NCI-H226 (cell line): ENCODE measurements at places on chromosomes 2 and 18.

DNA sequence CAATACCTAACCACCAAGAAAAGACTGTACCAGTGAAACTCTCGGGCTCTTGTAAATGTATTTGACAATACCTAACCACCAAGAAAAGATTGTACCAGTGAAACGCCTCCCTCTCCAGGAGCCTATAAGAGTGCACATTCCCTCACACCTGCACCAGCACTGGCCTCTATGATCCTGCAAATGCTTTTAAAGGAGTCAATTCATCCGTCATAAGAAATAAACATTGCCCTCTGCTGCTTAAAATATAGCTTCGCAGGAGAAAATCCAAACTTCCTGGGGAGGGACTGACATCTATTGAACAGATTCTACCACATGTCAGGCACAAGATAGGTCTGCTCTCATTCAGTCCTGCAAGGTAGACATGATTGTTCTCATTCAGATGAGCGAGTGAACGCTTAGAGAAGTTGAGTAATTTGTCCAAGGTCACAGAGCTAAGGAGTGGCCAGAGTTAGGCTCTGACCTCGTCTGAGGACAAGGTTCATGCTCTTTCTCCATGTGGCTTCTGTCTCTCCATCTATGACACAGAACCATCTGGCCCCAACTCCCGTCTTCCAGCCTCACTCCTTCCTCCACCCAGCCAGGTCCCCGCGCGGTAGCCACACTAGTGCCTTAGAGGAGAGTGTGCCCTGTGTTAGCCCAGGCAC lies 38.7 kb downstream of the MCFD2 start:
- peak; percentile 81 for DNase-seq

- no peak for DNase-seq
Measured at GRCh38 chr2:230492107-230492506, 76.1 kb downstream of the SP100 start.

- DNase-seq = no peak
Measured at GRCh38 chr18:13136056-13136903, 82.3 kb upstream of the LDLRAD4 start.

DNA sequence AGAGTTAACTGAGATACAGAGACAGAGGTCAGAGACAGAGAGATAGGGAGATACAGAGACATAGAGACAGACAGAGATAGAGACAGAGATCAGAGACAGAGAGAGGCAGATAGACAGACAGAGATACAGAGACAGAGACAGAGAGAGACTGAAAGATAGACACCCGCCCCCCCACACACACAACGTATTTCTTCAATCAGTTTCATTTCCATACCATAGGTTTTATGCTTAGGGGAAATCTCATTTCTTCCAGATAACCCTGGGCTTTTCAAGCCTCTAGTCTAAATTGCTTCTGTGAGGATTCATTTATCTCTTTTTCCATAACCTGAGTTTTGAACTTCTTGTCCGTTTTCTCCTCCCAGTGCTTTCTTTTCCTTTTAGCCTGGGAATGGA lies 94.6 kb downstream of the CD8B2 start:
- no peak for DNase-seq

DNA sequence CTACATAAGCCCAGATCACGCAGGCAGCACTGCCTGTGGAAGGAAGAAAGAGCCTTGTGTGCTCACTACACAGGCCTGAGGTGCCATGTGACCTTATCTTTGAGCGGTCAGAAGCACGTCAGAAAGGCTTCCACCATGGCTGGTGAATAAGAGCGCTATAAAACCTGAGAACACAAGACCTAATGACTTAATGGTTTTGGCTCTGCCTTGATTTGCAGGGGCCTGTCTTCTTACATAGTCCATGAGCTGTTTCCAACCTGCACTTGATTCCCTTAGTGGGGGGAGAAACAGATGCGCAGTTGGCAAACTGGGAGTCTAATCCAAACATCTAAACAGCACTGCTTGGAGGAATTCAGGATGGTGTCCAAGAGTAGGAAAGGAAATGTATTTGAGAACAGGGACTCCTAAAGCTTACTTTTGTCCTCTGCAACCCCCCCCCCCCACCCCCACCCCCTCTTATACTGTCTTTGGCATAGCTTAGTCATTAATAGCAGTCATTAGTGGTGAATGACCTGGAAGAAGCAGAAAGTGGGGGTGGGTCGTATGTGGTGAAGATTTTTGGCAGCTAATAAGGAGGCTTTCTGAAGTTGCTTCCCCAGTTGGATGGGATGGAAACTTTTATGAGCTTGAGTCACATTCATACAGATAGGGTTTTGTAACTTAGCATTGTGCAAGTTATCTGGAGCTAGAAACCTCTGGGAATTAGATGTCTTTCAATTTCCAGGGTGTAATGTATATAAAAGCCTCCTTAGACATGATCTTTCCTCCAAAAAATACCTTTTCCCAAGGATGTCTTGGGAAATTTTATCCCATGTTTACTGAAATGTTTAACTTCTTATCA lies 454.1 kb downstream of the MEIS1 start:
- DNase-seq = peak; percentile 92

- no peak for DNase-seq
Measured at GRCh38 chr2:238165288-238165921, 6.6 kb downstream of the ERFE start.

GRCh38 chr2:105886029-105886454 lies 141.3 kb downstream of the NCK2 start:
- peak; percentile 46 for DNase-seq

GRCh38 chr2:44273596-44273995 lies 1.7 kb upstream of the SLC3A1 start:
- peak; percentile 57 for DNase-seq

- DNase-seq = no peak
Measured at GRCh38 chr2:85400023-85400422, 10.1 kb downstream of the CAPG start.

DNA sequence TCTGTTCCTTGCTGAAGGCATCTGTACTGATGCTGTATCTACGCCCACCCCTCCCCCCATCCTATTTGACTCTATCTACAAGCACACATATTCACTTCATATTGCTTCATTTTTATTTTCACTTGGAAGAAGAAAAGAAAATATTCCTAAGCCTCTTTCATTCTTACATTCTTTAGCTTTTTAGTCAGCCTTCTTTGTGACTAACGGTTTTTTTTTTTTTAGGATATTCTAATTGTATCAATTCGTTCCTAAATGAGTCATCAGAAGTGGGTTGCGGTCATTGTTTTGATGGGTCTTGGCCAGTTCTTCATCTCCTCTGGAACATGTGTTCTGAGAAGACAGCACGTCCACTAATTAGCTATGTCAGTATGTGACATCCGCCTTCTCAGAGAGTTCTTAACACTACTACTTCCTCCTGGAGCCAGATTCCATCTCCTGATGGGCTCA lies 88.7 kb downstream of the MYO1B start:
- no peak for DNase-seq

DNA sequence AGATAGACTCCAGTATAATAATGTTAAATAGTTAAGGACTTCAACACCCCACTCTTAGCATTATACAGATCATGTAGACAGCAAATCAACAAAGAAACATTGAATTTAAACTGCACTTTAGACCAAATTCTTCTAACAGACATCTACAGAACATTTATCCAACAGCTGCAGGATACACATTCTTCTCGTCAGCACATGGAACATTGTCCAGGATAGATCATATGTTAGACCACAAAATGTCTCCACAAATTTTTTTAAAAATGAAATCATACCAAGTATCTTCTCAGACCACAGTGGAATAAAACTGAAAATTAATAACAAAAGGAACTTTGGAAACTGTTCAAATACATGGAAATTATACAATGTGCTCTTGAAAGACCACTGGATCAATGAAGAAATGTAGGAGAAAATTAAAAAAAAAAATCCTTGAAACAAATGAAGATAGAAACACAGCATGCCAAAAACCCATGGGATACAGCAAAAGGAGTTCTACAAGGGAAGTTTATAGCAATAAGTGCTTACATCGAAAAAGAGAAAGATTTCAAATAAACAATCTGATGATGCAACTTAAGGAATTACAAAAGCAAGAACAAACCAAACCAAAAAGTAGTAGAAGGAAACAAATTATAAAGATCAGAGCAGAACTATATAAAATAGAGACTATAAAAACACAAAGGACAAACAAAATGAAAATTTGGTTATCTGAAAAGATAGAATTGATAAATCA lies 12.3 kb upstream of the SPP2 start:
- DNase-seq = no peak

GRCh38 chr2:1305342-1306013 lies 107.8 kb upstream of the TPO start:
- DNase-seq = no peak

GRCh38 chr2:96245609-96246390 lies 20.0 kb downstream of the TMEM127 start:
- DNase-seq = no peak

GRCh38 chr2:109135359-109136197 lies 6.6 kb downstream of the SH3RF3 start:
- no peak for DNase-seq

DNA sequence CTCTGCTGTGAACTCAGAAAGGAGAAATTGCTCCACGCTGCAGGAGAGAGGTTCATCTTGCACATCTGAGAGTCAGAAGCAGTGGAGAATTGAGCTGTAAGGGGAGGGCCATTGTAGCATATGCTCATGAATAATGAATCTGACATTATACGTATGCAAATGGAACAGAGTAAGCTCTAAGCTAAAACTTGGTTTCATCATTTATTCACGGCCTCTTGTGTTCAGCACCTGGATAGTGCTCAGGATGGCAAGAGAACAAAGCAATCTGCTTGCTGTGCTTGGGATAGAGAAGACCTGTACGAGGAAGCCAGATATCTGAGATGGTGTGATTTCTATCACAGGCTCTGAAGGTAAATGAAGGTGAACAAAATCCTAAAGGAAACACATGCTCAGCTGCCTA lies 87.9 kb upstream of the GCFC2 start:
- DNase-seq = no peak

DNA sequence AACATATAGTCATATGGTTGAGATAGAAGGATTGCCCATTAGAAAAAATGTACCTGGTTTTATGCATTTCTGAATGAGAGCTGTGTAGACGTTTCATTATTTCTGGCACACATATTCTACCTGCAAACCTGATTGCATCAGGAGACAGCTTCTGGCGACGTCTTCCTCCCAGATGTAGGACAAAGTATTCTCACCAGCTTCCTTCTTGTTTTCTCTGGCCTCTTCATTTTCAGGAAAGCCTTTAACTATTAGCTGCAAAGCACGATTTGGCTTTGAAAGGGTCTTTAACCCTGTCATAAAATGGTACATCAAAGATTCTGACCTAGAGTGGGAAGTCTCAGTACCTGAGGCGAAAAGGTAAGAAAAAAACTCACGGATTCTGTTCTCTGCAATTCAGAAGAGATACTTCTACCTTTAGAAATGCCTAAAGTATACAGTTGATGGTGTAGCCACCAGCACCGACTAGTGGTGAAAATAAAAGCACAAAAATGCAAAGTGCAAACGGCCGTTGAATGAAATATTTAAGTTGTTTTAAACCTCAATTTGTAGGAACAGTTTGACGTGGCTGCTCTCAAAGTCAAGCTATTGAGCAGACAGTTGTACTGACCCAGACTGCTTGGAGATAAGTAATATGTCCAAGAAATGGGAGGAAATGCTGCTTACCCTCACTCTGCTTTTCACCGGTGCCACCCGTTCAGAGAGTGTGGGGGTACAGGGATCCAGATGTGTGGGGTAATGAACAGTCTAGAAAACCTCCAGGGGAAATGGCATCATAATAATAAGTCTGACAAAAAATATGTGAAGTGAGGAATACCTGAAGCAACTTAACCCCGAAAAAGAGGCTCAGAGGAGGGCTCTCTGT lies 20.2 kb downstream of the IL18RAP start:
- peak; percentile 17 for DNase-seq
